ENCODE measurements at places on chromosomes 4 and X.

DNA sequence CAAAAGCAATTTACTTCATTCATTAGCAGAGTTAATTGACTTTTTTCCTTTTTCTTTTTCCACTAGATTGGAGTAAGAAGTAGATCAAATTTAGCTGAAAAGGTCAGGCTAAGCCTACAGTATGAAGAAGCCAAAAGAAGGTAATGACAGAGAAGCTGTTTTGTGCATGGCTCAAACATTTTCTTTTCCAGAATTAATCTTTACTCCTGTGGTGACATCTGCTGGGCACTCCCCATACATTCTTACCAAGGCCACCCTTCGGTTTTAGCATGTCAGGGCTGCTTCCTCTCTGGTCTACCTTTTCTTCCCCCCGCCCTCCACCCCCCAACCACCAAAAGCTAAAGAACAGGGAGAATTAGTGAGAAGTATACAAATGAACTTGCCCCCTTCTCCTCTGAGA is 70.2 kb downstream of the CLDN22 start:
- H3K27me3 ChIP-seq, result no peaks in the 10 kb centered on the region
- no peak overlapping the region for H3K4me3 ChIP-seq
- DNase-seq, result peak; percentile 59
- no peak overlapping the region for H3K27ac ChIP-seq

GRCh38 chr4:136742333-136742732 is 790.0 kb downstream of the PCDH18 start:
- H3K4me1 ChIP-seq, result no peaks in the 10 kb centered on the region
- no peak overlapping the region for H3K4me3 ChIP-seq

GRCh38 chrX:87518504-87518903 is 902 bp downstream of the KLHL4 start:
- no peak overlapping the region for H3K27ac ChIP-seq
- H3K4me1 ChIP-seq, result no peaks in the 10 kb centered on the region
- no peaks in the 10 kb centered on the region for H3K27me3 ChIP-seq
- no peaks in the 10 kb centered on the region for H3K36me3 ChIP-seq
- H3K4me3 ChIP-seq, result no peak overlapping the region
- peak; percentile 42 for DNase-seq

DNA sequence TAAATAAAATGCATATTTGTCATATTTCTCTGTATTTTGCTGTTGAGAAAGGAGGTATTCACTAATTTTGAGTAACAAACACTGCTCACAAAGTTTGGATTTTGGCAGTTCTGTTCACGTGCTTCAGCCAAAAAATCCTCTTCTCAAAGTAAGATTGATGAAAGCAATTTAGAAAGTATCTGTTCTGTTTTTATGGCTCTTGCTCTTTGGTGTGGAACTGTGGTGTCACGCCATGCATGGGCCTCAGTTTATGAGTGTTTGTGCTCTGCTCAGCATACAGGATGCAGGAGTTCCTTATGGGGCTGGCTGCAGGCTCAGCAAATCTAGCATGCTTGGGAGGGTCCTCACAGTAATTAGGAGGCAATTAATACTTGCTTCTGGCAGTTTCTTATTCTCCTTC is 3.3 kb downstream of the HTT start:
- H3K36me3 ChIP-seq, result no peaks in the 10 kb centered on the region
- H3K4me1 ChIP-seq, result peaks cover 8% of the 10 kb centered on the region
- H3K4me3 ChIP-seq, result no peak overlapping the region
- no peaks in the 10 kb centered on the region for H3K27me3 ChIP-seq

All from mesenchymal stem cell (in vitro differentiated cells and primary cell).